ENCODE measurements at places on chromosomes 4 and X.

GRCh38 chr4:152316969-152317368 is 218.9 kb downstream of the FBXW7 start:
- no peak for DNase-seq

DNA sequence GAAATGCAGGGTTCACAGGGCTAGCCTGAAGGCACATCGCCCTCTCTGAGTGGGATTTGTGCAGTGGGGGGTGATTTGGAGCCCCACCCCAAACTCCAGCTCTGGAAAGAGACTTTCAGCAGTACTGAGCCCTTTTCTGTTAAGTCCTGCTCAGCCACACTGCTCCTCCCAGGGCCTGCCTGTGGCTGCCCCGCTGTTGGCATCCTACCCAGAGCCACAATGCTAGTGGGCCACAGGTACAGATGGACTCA is 52.7 kb downstream of the CXorf49B start:
- DNase-seq = no peak

GRCh38 chrX:6464726-6465125 is 70.2 kb downstream of the VCX3A start:
- DNase-seq = no peak

DNA sequence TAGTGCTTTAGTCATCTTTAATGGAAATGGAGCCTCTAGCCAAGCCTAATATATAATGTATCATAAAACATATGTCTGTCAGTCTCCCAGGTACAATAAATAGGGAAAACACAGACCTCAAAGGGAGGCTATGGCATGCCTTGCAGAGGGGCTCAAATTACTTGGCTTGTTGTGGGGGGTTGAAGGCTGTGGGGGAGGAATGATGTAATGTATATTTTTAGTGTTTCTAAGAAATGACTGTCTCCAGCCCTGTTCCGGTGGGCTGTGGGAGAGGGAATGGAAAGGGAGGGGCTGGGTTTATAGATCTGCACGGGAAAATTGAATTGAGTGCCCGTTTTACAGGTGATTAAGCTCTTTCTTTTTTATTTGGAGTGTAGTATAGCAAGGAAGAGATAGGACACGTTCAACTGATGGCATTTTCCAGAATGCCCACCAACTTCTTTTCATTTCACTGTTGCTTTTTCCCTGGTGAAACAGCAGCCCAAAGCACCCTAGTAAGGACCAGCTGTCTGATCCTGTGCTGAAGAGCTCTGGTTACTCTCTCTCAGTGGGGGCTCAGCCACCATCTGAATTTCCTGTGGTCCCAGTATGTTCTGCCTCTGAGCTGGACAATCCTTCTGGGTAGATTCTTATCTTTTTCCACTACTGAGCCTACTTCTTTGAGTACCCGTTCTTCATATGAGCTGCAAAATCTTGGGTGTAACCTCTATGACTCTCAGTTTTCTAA is 220.7 kb upstream of the CASK start:
- no peak for DNase-seq

DNA sequence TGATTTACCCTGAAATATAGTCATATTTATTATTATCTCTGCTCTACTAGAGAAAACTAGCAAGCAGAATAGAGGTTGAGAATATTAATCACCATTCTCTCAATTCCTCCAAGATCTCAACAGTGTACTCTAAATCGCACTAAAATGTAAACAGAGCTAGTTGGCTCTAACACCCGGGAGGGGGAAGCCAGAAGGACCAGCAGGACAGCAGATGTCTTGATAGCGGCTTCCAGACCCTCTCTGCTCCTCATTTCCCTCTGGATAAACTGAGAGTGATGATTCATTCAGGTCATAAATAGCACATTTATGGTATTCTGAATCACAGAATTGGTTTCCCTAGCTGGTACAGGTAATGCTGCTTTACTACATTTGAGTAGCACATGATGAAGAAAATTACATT is 82.5 kb downstream of the TBC1D9 start:
- no peak for DNase-seq

GRCh38 chrX:24014388-24015018 is 12.5 kb downstream of the KLHL15 start:
- DNase-seq = peak; percentile 16

GRCh38 chr4:54730581-54730980 is 72.8 kb downstream of the KIT start:
- no peak for DNase-seq

GRCh38 chr4:122412547-122412946 is 33.7 kb downstream of the ADAD1 start:
- no peak for DNase-seq

GRCh38 chr4:41213625-41214135 is 662 bp downstream of the APBB2 start:
- DNase-seq = no peak

DNA sequence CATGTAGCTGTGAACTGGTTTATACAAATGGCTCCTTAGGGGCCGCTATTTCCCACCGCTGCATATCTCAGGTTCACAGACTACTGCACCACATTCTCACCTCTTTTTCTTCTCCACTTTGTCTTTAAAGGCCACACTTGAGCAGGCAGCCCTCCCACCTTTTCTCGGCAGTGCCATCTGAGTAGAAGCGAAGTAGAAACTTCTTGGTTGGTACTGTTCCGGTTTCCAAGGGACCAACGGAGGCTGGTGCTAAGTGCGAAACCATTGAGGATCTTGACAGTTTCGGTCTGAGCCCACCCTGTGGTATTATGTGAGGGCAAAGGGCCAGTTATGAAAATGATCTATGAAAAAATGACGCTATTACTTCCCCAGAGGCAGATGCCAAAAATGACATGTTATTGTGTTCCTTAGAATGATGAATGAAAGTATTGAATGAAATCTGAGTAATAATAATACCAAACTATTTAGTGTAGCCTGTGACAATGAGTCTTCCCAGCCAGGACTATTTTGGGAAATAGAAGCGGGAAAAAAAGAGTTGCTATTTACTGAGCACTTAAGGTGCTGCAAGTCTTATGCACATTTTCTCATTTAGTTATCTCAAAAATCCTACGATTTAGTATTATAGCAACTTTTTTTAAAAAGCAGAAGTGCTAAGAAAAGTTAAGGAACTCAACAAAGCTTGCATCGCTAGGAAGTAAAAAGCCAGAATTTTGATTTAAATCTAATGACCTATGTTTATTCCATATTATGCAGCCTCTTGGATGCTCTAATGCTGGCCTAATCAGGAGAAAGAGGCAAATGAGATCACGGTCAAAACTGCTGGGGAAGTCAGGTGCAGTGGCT is 29.6 kb upstream of the CHRNA9 start:
- DNase-seq = no peak

- no peak for DNase-seq
These were observed 32.6 kb upstream of the DHRSX start for GRCh38 chrX:2533424-2533823.

DNA sequence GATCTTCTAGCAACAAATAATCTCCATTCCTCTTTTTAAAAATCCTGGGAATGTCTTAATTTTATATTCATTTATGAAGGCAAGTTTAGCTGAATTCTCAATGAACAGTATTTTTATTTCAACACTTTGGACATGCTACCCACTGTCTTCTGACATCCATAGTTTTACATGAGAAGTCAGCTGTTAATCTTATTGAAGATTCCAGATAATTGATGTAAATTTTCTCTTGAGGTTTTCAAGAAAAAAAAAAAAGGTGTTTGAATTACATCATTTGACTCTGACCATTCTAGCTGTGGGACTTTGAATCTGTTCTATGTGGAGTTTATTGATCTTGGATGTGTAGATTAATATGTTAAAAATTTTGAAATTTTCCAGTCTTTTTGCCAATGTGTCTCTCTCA is 28.0 kb downstream of the PDHA2 start:
- no peak for DNase-seq

DNA sequence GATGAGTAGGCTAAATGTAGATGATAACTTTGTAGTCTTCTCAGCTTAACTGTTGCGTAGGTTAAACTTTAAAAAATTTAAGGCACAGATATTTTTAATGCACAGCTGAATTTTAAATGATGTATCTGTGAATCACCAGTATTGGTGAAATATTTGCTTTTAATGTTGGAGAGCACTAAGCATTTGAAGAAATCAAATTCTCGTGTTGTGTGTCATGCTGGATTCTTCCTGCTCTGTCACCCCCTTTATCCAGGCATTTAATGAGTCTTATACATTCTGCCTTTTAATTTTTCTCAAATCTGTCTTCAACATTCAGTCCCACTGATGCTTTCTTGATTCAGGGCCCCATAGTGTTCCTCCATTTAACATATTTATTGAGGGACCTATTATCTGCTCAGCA is 76.7 kb downstream of the SLC4A4 start:
- no peak for DNase-seq

GRCh38 chr4:105878668-105879067 is 16.6 kb upstream of the NPNT start:
- DNase-seq = no peak

DNA sequence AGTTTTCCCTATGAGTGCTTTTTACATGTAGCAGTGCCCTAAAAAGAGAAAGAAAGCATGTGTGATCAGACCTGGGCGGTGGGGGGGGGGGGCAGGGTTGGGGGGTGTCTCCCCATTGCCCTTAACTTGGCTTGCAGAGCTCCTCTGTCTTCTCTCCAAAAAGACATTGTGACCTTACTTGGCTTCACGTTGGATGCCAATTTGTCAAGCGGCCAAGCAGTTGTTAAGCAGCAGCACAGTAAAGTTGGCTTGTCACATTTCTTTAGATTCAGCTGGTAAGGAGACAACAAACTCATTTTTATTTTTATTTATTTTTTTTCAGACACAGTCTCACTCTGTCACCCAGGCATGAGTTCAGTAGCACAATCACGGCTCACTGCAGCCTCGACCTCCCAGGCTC is 57.3 kb upstream of the ZNF157 start:
- no peak for DNase-seq

DNA sequence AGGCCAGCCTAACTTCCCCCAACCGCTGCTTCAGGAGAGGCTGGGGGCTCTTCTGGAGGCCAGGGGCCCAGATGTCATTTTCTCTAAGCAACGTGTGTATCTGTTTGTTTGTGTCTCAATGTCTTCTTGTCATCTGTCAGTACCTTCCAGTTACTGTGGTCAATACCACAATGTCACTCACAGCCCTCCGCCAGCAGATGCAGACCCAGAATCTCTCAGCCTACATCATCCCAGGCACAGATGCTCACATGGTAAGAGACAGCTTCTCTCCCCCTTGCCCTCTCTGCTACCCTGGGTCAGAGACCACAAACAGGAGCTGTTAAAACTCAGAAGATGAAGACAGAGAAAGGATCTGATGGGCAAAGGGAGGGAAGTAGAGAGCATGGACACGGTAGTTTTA is 5.0 kb downstream of the XPNPEP2 start:
- DNase-seq = no peak
